ENCODE measurements at places on chromosomes 4 and X.

DNA sequence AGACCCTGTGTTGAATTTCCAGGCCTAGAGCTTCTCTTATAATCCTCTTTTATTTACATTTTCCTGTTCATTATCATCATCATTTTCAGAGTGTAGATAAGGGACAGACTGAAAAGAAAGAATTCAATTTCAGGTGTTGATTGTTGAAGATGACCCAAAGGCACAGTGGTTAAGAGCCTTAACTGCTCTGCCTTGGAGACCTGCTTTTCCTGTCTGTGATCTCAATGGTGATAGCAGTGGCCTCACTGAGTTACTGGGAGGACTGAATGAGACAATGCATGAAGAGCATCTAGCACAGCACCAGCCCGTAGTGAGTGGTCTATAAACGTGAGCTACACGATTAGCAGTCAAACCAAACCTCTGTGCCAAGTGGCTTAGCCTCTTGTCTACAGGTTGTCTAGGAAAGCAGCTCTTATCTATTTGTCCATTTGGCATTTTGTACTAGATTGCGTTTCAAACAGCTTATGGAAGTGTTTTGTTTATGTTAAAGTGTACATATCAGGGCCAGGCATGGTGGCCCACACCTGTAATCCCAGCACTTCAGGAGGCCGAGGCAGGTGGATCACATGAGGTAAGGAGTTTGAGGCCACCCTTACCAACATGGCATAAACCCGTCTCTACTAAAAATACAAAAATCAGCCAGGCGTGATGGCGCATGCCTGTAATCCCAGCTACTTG lies 41.5 kb downstream of the SETD7 start:
- DNase-seq, result no peak

DNA sequence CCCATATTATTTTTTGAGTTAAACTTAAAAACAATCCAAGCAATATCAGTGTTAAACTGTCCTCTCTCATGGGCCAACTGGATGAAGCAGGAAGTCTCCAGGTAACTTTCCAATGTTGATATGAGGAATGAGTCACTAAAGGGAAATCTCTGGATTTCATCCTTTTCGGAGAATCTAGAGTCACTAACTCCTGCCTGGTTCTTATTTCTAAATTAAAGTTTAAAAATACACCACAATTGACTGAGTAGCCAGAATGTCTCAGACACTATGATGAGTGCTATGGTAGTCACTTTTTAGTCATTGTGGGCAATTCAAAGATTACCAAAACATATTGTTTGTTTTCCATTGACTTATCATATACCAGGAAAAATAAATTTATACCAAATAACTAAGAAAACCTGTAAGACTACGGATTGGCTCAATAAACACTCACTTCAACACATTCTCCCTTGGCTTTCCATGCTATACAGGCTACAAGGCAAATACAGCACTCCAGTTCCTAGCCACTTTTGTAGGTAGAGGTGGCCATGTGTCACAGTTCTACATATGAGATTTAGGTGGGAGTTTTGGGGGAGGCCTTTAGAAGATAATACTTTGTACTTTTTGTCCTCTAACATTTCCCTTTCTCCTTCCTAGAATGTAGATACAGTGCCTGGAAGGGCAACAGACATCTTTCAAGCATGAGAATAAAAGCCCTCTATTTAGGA lies 8.6 kb downstream of the SLC9B2 start:
- DNase-seq, result no peak

DNA sequence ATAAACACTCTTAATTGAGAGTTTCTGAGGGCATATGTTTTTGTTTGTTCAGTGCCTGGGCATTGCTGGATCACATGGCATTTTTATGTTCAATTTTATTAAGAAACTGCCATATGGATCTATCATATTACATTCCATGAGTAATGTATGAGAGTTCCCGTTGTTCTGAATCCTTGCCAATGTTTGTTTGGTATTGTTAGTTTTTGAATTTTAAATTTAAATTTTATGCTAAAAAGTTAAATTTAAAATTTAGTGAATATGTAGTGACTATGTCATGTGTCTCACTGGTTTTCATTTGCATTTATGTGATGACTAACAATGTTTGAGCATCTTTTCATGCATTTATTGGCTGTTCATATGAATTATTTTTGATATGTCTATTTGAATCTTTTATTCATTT lies 54.8 kb upstream of the GEMIN8 start:
- no peak for DNase-seq

GRCh38 chr4:85446141-85446861 lies 28.6 kb upstream of the ARHGAP24 start:
- DNase-seq, result no peak

- no peak for DNase-seq
Observed at GRCh38 chrX:72041871-72042851, 89.6 kb downstream of the RTL5 start.

GRCh38 chrX:150051096-150051495 lies 112.8 kb upstream of the EOLA2 start:
- no peak for DNase-seq

DNA sequence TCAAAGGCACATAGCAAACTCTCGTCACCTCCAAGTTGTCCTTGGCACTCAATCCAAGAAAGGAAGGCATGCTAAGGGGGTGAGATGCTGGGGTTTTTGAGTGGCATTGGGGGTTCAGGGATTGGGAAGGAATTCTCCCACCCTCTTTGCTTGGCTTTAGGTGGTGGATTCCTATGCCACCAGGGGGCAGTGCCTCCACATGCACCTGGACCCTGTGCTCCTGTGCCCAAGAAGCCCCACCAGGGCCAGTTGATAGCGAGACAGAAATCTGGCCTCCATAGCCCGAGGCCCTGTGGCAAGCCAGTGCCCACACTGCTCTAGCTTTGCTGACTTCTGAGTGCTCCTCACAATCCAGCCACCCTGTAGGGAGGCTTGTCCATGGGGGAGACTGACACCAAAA lies 2.0 kb upstream of the FATE1 start:
- DNase-seq, result peak; percentile 16

GRCh38 chrX:109902665-109903064 lies 100.2 kb upstream of the TMEM164 start:
- DNase-seq, result no peak

DNA sequence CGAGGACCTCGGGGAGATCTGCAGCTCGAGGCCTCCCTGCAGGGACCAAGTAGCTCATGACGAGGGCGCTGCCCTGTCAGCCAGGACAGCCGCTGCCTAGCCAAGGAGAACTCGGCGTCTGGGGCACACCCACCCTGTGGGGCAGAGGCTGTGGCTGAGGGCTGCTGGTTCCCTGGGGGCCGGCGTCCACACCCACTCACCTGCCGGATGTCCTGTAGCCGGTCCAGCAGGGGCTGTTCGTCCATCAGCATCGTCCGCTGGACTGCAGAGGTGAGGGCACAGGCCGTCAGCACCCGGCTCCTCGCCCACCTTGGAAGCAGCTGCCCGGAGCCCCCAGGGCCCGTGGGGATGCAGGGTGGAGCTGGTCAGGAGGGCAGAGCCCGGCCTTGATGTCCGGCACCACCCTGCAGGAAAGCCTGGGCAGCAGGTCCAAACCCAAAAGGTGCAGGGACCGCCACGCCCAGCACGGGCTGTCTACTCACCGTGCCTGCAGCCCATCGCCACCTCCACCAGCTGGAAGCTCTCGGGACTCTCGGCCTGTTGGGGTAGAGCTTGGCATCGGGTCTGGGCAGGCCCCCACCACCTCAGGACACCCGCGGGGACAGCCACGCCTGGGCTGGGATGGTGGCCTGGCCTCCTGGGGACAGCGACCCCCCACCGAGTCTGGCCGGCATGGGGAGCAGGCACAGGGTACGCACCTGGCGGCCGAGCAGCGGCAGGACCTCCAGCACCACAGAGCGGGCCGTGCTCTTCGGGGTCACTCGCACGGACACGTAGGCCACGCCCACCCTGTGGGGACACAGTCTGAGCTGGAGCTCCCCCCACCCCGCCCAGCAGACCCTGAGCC lies 6.9 kb downstream of the DGKQ start:
- no peak for DNase-seq

- DNase-seq, result no peak
Observed at GRCh38 chr4:24794480-24794879, 893 bp upstream of the SOD3 start.

GRCh38 chr4:142373610-142374009 lies 472.5 kb downstream of the INPP4B start:
- DNase-seq, result no peak

DNA sequence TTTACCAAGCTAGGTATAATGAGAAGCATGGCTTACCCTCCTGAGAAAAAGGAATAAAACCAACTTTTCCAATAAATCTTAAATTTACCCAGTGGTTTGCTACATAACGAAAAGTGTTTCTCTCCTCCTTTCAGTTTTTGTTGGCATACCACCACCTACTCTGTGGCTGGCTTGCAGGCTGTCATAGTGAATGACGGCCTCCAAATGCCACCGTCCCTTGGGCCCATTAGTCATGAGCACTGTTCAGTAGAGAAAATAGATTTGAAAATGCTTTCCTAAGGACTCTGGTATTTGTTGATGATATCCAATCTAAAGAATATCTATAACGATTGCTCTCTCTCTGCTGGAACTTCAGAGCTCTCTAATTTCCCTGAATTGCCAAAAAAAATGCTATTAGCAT lies 488.3 kb downstream of the MAGEE1 start:
- DNase-seq, result no peak

- no peak for DNase-seq
Observed at GRCh38 chr4:70000711-70001110, 4.9 kb downstream of the STATH start.

GRCh38 chr4:24644983-24645764 lies 60.8 kb upstream of the DHX15 start:
- no peak for DNase-seq

- no peak for DNase-seq
Observed at GRCh38 chr4:16055471-16055870, 28.4 kb downstream of the PROM1 start.

DNA sequence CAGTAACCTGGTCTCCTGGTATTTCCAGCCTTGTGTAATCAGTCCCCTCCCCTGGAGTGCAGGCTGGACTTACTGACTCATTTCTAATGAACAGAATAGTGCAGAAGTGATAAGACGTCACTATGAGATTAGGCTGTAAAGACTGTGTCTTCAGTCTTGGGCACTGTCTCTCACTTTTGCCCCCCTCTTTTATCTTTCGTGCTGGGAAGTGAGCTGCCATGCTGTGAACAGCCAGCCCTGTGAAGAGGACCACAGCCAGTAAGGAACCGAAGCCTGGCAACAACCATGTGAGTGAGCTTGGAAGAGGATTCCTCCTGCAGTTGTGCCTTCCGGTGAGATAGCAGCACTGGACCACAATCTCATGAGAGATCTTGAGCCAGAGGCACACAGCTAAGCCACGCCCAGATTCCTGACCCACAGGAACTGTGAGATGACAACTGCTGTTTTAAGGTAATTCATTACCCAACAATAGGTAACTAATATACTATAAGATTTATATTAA lies 67.5 kb upstream of the GPR34 start:
- DNase-seq, result no peak

DNA sequence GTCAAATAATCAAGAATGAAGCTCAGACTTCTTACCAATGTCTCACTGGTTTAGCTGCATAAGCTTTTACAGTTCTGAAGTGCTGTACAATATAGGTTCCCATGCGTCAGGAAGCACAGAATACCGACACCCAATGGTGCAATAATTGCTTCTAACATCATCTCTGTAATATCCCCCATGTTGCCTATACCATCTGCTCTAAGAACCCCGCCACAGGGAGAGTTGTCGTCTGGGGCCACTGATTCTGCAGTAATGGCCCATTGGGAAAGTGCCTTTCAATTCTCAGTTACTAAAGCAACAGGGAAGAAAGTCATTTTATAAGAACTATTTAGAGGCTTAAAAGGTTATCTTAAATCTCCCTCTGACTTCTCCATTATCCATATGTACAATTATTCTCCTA lies 94.9 kb downstream of the GLRA3 start:
- no peak for DNase-seq

DNA sequence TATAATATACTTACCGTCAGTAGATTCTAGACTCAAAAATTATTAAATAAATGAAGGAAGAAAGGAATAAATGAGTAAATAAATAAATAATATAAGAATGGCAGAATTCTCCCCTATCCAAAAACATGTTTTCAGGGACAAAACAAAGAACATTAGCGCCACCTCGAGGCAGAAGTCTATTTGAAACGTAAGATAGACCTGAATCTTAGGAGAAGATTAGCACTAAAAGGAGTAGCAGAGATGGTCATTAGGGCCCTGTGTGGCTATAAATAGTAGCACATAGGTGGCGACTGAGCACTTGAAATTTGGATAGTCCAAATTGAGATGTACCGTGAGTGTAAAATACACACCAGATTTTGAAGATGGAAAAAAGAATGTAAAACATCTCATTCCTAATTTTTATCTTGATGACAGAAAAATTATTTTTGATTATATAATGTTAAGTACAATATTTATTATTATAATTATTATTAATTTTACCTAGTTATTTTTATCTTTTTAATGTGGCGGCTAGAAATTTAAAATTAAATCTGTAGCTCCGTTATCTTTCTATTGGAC lies 24.3 kb upstream of the SRD5A3 start:
- peak; percentile 88 for DNase-seq

- DNase-seq, result peak; percentile 60
Observed at GRCh38 chr4:170990989-170991589, 822.1 kb upstream of the GALNTL6 start.

DNA sequence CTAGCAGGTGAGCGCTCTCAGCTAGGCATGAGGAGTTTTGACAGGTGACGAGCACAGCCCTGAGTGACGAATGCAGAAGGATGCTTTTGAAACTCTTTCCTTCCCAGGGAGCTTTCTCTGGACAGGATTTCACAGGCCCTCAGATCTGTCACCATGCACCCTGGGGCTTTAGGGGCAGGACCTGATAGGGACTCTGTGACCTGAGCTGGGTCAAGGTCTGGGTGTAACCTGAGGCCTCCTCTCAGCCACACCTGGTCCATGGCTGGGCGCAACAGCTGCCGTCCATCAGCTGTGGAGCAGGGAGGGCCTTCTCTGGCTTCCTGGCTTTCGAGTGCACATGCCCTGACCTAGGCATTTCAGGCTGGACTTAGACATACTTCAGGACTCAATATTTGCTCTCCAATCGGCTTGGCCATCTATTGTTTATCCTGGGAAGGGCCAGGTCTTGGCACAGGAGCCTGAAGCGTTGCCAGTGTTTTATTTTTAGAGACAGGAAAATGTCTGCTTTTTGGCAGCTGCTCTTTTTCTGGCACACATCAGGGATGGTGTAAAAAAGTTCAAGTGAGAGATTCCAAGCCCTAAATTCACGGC lies 56.4 kb downstream of the C4orf51 start:
- no peak for DNase-seq

DNA sequence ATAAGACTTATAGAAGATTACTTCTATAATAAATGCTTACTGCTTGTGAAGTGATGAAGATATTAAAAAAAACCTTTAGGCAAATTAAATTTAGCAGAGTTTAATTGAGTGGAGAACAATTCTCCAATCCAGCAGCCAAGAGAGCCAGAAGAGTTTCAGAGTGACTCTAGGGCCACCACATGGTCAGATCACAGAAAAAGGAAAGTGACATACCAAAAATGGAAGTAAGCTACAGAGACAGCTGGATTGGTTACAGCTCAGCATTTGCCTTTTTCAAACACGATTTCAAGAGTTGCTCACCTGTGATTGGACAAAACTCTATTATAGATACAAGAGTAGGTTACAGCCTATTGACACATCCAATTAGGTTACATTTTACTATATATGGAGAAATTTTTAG lies 79.0 kb upstream of the TRAM1L1 start:
- DNase-seq, result no peak

All from suppressor macrophage (primary cell).